Karpas-422 (cell line): ENCODE measurements at places on chromosomes 11 and 22. TPM values are rescaled to one million over a fixed set of nuclear protein-coding genes. Genes with fewer than 3 reads are reported as not detected.

GRCh38 chr11:113104691-113105251 lies 143.6 kb downstream of the NCAM1 start:
- H3K27ac ChIP-seq: no peak overlapping the region
- no peaks in the 10 kb centered on the region for H3K27me3 ChIP-seq
- H3K4me1 ChIP-seq: peaks cover 22% of the 10 kb centered on the region
- H3K4me3 ChIP-seq: no peak overlapping the region

OR8G5 gene
- total RNA-seq: not detected in 2 replicates

DNA sequence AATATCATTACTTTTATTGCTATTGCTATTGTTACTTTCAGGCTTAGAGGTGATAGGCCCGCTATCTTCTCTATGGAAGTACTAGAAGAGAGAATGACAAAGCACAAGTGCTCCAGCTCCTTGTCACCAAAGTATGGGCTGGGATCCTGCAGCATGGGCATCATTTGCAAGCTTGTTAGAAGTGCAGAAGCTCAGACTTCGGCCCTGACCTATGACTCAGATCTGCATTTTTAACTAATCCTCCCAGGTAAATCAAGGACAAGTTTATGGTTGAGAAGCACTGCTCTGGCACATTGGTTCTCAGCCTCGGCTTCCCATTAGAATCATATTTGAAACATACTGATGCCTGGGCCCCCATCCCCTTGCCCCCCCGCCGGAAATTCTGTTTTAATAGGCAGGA lies 8.6 kb upstream of the ENDOD1 start:
- H3K27me3 ChIP-seq: 0 out of 2 replicates have a peak, but pooled peaks cover 3% of the 10 kb centered on the region
- H3K36me3 ChIP-seq: no peaks in the 10 kb centered on the region
- no peak overlapping the region for H3K27ac ChIP-seq
- DNase-seq: no peak

PDGFD gene
- 205 and 360 TPM in 2 replicates for total RNA-seq

DNA sequence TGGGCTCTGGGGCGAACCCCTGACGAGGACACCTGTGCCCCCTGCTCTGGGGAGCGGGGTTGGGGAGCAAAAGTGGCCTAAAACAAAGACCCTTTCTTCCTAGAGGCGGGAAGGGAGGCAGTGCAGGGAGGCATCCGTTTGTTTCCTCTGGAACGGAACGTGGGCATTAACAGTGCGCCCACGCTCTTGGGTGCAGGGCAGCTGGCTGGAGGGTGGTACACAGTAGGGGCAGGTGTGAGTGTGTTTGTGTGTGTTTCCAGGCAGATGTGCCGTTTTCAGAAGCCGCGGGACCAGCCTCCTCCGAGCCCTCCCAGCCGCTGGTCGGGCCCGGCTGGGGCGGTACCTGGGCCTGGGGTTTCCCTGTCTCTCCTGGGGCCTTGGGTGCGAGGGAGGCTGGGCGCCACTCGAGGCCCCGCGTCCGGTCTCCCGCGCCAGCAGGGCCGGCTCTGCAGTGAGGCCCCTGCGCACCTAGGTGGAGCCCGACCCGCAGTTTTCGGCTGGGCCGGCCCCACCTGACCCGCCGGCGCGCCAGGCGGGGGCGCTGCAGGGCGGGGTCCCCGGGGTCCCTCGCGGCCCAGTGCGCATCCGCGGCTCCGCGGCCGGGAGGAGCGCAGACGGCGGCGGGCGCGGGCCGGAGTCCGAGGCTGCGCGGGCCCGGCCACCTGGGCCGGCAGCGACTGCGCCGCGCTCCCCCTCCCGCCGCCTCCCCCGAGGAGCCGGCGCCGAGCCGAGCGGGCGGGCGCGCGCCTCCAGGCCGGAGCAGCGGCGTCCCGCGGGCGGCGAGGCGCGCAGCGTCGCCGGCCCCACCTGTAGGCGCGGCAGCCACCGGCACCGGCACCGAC lies 1252.7 kb downstream of the BRD1 start:
- DNase-seq: no peak
- no peaks in the 10 kb centered on the region for H3K36me3 ChIP-seq
- H3K27me3 ChIP-seq: no peaks in the 10 kb centered on the region
- H3K4me1 ChIP-seq: no peaks in the 10 kb centered on the region
- H3K27ac ChIP-seq: no peak overlapping the region

DNA sequence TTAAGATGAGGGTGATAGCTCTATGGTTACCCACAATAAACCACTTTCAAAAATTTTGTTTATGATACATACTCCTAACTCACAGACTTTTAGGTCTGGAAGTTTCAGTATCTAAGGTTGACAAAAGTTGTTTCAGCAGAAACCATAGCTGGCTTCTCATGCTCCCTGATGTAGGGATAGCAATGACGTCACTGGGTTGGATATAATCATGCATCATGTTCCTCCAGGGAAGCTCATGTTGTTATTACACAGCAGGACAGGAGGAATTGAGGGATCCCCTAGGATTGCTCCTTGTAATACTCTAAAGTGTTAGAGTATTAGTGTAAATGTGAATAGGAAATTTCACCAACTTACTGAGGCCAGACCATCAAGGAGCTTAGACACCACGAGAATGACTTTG lies 23.6 kb downstream of the APOL3 start:
- H3K27me3 ChIP-seq: no peaks in the 10 kb centered on the region
- H3K4me3 ChIP-seq: no peak overlapping the region
- no peaks in the 10 kb centered on the region for H3K36me3 ChIP-seq
- no peak overlapping the region for H3K27ac ChIP-seq
- no peak for DNase-seq
- H3K4me1 ChIP-seq: no peaks in the 10 kb centered on the region

GRCh38 chr11:85295694-85296271 lies 331.4 kb downstream of the DLG2 start:
- no peaks in the 10 kb centered on the region for H3K4me1 ChIP-seq
- no peak overlapping the region for H3K27ac ChIP-seq
- H3K27me3 ChIP-seq: no peaks in the 10 kb centered on the region
- H3K36me3 ChIP-seq: no peaks in the 10 kb centered on the region

TCN1 gene
- not detected in 2 replicates for total RNA-seq

GRCh38 chr11:120067438-120068113 lies 70.3 kb downstream of the TRIM29 start:
- no peak overlapping the region for H3K27ac ChIP-seq
- no peaks in the 10 kb centered on the region for H3K36me3 ChIP-seq
- no peak overlapping the region for H3K4me3 ChIP-seq
- DNase-seq: no peak
- no peaks in the 10 kb centered on the region for H3K4me1 ChIP-seq
- H3K27me3 ChIP-seq: no peaks in the 10 kb centered on the region

GRCh38 chr11:12056119-12056518 lies 47.7 kb upstream of the DKK3 start:
- no peaks in the 10 kb centered on the region for H3K27me3 ChIP-seq
- H3K4me1 ChIP-seq: no peaks in the 10 kb centered on the region
- DNase-seq: no peak

GRCh38 chr11:111591187-111591960 lies 10.9 kb upstream of the SIK2 start:
- H3K27me3 ChIP-seq: no peaks in the 10 kb centered on the region; the same call in 1 of the 2 replicates
- peaks cover 24% of the 10 kb centered on the region for H3K4me1 ChIP-seq
- H3K27ac ChIP-seq: no peak overlapping the region
- H3K36me3 ChIP-seq: no peaks in the 10 kb centered on the region
